Retinal pigment epithelial cell (primary cell): ENCODE measurements at places on chromosomes 12 and 14.

- DNase-seq, result no peak
Measured at GRCh38 chr14:102215071-102215470, 75.4 kb downstream of the WDR20 start.

DNA sequence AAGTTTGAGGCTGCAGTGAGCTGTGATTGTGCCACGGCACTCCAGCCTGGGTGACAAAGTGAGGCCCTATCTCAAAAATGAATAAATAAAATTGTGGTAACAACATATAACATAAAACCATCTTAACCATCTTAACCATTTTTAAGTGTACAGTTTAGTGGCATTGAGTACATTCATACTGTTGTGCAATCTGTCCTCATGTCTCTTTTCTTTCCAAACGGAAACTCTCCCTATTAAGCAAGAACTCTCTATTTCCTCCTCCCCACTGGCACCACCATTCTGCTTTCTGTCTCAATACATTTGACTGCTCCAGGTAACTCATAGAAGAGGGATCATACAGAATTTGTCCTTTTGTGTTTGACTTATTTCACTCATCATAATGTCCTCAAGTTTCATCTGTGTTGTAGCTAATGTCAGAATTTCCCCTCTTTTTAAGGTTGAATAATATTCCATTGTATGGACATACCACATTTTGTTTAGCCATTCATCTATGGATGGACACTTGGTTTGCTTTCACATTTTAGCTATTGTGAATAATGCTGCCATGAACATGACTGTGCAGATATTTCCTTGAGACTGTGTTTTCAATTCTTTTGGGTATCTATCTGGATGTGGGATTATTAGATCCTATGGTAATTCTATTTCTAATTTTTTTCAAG, 4.4 kb upstream of the MARK3 start:
- DNase-seq, result no peak

- no peak for DNase-seq
Measured at GRCh38 chr12:127268706-127269425, 998.1 kb upstream of the TMEM132C start.

DNA sequence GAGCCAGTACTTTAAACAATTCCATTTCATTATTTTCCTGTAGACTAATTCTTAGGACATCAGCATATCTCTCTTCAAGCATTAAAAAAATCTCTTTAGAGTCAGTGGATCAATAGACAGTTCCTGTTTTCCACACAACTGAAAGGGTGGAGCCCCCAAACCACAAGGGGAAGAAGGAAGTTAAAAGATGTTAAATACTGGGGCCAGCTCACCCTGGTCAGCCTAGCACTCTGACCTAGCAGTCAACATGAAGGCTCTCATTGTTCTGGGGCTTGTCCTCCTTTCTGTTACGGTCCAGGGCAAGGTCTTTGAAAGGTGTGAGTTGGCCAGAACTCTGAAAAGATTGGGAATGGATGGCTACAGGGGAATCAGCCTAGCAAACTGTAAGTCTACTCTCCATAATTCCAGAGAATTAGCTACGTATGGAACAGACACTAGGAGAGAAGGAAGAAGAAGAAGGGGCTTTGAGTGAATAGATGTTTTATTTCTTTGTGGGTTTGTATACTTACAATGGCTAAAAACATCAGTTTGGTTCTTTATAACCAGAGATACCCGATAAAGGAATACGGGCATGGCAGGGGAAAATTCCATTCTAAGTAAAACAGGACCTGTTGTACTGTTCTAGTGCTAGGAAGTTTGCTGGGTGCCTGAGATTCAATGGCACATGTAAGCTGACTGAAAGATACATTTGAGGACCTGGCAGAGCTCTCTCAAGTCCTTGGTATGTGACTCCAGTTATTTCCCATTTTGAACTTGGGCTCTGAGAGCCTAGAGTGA, at the start of gene LYZ:
TSS of gene LYZ (plus strand) at position 220 of the 777 bp plus-strand sequence. CDS start at position 248, 28 bp downstream.
- no peak for DNase-seq

- peak; percentile 42 for DNase-seq
Measured at GRCh38 chr14:88792473-88793258, at the start of gene EML5. EML5 (minus strand) TSS chr14:88792953; CDS start chr14:88792503, 450 bp downstream.

DNA sequence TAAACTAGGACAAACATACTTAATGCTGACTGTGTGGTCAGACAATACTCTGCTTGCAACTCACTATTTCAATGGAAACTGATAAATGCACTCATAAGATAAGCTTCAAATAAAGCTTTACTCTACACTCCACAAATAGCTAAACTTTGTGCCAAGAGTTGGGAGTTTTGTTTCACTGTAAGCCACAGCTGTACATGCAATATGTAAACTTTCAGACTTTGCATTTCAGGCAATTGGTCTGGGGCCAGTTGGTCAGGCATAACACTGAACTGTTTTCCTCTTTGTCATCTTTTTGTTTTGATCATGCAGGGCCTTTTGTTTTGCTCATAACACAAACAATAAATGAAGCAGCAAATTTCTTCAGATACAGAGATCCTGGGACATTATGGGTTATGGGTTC, 426.2 kb downstream of the IPO8 start:
- DNase-seq, result no peak

GRCh38 chr12:104975587-104976343, 10.4 kb upstream of the NOPCHAP1 start:
- DNase-seq, result no peak

- peak; percentile 14 for DNase-seq
Measured at GRCh38 chr14:26872515-26873361, 274.9 kb upstream of the NOVA1 start.

- DNase-seq, result no peak
Measured at GRCh38 chr12:100141998-100142850, 450 bp downstream of the BLTP3B start.

DNA sequence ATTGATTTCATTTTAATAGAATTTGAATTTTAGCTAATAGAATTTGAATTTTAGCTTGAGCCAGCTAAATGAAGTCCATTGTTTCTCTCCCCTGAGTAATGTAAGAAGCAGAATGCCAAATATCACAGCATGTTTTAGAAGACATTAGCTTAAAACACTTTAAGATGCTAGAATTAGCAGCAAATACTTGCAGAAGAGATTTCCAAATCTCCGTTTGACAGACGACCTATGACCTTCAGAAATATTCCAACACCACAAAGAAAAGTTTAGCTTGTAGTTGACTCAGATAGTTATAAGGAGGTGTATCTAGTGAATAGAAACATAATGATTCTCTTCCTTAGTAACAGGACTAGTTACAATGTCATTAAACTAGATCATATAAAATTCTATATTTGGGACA, 51.7 kb upstream of the MYF6 start:
- no peak for DNase-seq

DNA sequence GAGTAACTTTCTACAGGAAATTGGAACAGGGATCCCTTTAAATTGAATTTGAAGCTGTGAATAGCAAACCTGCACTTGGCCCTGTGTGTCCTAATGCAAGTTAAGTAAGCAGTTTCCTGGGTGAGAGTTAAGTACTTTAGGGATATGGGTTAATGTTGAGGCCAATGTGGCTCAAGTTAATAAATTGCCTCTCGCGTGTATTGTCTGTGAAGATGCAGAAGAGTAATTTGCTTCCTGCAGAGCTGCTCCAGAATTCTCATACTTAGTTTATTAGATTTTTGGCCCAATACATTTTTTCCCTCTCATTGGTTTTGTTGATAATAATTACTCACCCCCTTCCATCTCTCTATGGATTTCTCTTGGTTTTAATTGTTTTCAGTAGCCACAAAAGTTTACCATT, 86.5 kb downstream of the SLC25A47 start:
- DNase-seq, result no peak
